NCI-H510A treated with DMSO at 0.1 percent for 48 hours (cell line): ENCODE measurements at places on chromosomes 12 and 14.
A peak's percentile ranks its signal among the peaks of the same experiment; 100 is the strongest.

DNA sequence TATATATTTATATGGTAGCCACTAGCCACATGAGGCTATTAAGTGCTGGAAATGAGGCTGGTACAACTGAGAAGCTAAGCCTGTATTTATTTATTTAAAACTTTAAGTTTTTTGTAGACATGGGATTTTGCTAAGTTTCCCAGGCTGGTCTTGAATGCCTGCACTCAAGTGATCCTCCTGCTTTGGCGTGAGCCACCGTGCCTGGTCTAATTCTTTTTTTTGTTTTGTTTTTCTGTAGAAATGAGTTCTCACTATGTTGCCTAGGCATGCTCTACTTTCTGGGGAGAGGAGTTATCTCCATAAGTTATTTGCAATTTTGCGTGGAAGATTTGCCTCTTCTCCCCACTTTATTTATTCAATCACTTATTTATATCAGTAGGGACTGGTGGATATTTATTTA lies 4.8 kb upstream of the SNRNP35 start:
- no peak for DNase-seq

- no peak for DNase-seq
Observed at GRCh38 chr12:25052196-25052913, 103.5 kb upstream of the BCAT1 start.

DNA sequence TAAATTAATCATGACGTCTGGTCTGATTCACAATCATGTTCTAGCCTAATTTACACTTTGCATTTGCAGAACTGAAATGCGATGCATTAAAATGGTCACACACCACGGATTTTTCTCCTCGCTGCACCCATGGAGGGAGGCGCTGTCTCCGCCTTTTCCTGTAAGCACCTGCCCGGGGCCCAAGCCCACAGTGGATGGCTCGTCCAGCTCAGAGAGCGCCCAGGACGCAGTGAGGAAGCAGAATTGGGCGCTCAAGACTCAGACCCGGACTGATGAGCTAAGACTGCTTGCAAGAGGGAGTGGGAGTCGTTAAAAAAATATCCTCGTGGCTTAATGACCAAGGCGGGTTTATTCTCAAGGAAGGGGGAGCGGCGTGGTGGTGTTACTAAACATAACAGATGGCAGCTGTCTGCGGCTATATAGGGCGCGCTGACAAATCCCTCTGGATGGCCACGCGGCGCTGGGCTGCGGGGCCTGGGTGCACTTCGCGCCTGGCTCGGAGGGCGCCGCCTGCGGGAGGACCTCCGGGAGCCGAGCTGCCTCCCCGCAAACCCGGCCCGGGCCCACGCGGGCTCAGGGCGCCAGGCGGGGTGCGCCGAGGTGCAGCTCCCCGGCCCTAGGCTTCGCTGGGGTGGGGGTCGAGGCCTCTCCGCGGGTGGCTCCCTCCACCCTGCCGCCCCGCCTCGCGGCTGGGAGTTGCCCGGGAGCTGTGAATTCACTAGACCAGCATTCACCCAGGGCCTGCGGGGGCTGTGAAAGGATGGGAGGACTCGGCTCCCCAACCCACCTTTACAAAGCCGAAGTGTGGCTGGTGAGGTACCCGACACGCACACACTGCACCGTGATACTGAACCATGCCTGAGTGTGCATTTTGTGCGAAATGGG lies 78.7 kb downstream of the PPM1A start:
- peak; percentile 77 for DNase-seq

GRCh38 chr14:23563473-23564180 lies 4.0 kb downstream of the AP1G2 start:
- DNase-seq = no peak

DNA sequence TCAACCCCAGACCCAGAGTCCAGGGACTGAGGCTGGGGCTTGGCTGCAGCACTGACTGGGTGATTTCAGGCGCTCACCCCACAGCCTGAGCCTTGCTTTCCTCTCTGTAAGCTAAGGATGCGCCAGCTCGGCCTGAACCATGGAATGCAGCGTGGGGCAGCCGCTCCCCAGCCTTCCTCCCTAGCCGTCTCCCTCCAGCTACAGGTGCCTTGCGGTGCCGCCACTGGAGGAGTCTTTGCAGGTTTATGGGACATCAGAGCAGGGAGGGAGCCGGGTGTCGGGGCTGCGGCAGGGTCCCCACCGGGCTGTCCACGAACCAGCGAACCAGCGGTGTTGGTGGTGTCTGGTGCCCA lies 19.4 kb downstream of the PPP2R5C start:
- no peak for DNase-seq

DNA sequence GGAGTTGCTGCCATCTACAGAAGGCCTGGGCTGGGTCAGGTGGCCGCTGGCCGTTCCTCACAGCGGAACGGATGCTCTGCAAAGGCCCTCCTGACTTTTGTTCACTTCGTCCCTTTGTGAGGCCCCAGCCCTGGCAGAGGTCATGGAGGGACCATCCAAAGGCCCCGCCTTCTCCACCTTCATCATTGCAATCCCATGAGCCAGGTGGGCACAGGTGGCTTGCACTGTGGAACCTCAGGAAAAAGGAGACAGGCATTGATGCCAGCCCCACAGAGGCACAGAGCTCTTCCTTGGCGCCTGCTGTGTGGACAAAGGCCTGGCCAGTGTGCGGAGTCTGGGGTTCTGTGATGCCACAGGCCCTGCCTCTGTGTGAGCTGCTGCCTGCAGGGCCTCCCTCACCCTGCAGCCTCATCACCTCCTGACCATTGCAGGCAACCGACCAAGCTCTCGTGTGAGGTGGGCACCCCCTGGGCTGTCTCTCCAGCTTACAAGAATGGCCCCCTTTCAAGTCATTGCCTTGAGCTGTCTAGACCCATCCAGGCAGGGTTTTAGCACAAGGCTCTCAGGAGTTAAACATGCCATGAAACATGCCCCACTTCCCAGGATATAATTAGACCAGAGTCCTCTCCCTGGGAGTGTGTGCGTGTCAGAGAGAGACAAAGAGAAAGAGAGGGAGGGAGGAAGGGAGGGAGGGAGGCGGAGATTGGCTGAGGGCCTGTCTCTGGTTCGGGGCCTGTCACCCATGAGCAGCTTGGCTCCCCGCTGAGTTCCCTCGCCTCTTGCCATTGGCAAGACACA lies 19.3 kb downstream of the NFKBIA start:
- DNase-seq = peak; percentile 95

DNA sequence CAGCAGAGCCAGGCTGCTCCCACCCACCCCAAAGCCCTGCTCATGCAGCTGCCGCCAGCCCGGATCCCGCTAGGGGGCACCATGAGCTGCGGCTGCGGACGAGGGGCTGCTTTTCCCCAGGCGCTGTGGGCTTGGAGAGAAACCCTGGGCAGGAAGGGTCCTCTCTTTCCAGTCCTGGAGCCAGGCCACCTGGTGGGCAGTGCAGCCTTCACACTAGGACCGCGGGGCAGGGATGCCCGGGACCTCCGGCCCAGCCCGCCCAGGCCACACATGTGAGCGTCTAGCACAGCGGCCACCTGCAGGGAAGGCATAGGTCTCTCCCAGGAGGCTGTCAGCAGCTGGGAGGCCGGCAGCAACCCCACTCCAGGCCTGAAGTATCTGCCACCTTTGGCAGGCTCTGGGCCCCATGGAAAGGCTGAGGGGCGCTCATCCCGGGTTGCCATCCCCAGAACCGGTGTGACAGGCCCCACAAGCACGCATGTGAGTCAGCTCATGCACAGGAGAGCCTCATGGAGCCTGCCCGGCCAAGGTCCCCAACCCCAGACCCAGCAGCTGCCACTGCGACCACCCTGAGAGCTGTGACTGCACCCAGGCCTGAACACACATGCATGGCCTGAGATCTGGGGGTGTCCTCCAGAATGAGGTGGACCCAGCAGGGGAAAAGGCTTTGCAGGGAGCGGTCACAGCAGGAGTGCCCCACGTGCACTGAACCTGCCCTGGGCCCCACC lies 280.0 kb upstream of the RTL1 start:
- peak; percentile 20 for DNase-seq

DNA sequence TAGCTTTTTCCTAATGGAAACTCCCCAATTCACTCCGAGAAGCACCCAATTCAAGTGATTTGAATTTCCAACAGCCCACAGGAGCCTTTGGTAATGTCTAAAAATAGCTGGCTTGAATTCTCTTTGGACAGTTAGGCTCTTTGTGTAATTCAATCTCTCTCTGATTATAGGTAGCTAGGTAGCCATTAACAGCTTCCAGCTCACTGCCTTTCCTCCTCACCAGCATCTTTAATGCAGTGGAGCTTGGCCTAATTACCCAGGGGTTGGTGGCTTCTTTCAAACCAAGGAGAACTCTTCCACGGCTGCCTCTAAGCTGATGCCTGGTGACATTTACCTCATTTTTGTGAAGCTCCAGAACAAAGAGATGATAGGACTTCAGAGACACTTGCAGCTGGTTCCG lies 86.4 kb downstream of the WSCD2 start:
- no peak for DNase-seq

GRCh38 chr12:42017051-42017450 lies 127.6 kb downstream of the GXYLT1 start:
- DNase-seq = no peak

- DNase-seq = peak; percentile 23
Observed at GRCh38 chr12:96986883-96987523, 79.9 kb downstream of the NEDD1 start.

- DNase-seq = peak; percentile 17
Observed at GRCh38 chr14:91377700-91378652, 39.6 kb downstream of the CCDC88C start.

DNA sequence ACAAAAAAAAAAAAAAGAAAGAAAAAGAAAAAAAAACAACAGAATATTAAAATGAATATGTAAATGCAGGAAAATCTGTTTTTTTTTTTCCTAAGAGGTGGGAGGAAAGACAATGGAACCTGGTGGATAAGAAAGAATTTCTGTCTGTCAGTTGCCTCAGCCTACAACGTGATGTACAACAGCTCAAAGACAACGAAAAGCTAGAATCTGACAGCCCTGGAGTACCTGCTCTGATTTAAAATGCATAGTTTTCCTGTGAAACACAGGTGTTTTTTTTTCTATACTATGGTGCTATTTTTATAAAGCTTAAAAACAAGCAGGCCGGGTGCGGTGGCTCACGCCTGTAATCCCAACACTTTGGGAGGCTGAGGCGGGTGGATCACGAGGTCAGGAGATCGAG lies 30.0 kb upstream of the ULK1 start:
- no peak for DNase-seq

DNA sequence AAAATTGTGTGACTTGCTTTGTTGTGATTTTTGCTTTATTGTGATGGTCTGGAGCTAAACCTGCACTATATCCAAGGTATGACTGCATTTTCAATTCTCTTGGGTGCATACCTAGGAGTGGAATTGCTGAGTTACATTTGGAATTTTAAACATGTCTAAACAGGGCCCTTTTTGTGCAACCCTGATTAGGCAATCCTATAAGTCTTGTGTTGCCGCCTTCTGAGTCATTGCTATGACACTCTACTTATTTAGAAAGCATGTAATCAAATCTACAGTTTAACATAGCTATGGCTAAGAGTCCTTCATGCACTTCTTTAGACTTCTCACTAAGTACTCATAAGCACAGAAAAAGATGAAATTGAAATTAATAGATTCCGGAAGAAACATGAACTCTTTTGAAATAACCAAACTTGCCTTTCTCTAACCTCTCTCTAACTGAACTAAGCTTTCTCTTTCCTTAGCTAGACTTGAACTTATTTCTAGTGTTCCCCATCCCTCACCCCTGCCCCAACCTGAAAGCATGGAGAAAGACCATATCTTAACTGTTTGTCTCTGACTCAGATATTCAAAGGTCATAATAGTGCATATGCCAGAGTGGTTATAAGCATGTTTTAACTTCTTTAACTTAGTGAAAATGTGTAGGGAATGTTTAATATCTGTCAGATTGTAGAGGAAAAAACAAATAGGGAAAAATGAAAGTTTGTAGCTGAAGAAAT lies 203.0 kb downstream of the SNAPC1 start:
- DNase-seq = no peak

GRCh38 chr14:58785701-58786100 lies 147.9 kb downstream of the DACT1 start:
- DNase-seq = no peak

DNA sequence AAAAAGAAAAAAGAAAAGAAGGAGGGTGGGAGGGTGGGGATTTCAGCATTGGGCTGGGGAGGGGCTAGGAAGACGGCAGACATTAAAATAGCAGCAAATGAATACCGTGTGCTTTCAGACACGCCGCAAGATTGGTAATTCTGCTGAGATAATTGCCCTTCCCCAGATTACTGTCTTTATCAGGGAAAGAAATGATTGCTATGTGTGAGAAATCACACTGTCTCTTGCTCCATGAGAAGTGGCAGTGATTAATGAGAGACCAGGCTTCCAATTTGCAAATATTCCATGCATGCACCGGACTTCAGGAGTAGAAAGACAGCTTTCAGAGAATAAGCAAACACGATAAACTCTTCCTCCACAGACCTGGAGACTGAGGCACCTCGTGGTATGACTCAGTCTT lies 7.6 kb upstream of the KCNA5 start:
- DNase-seq = no peak

GRCh38 chr14:29650554-29651269 lies 276.9 kb downstream of the PRKD1 start:
- no peak for DNase-seq

- peak; percentile 23 for DNase-seq
Observed at GRCh38 chr12:116959845-116960514, 49.2 kb downstream of the FBXW8 start.

DNA sequence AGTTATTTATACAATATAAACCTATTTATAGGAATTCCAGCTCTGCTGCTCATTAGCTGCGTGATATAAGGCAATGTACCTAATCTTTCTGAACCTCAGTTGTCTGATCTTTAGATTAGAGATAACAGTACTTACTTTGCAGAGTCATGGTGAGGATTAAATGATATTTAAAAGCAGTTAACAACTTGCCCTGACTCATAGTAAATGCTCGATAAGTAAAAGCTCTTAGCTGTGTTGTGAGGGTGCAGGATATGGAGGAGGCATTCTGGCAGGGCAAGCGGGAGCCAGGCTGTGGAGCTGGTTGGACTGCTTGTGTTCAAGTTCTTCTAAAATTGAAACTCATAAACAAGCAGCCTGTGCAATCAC lies 140.0 kb upstream of the PRICKLE1 start:
- DNase-seq = no peak

GRCh38 chr12:38638401-38638800 lies 267.0 kb downstream of the CPNE8 start:
- DNase-seq = no peak

- DNase-seq = peak; percentile 53
Observed at GRCh38 chr12:115349711-115350110, 665.7 kb upstream of the TBX3 start.

GRCh38 chr12:64256166-64256800 lies 34.2 kb upstream of the KICS2 start:
- peak; percentile 92 for DNase-seq

DNA sequence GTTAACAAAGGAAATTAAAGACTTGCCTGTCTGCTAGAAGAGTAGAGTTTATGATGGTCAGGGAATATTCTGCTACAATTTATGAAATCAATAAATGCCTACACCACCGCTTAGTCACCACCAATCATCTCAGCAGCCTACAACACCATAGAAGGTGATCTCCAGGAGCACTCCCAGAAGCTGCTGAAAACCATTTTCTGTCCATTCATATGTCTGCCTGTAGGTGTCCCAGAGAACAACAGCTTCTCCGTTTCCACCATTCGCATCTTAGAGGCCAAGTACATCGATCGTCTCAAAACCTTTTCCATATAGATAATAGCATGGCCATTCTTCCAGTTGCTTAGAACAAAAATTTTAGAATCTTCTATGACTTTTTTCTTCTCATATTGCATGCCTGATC lies 303.4 kb downstream of the KCNC2 start:
- DNase-seq = no peak
